ENCODE measurements at places on chromosomes 12 and 14.

DNA sequence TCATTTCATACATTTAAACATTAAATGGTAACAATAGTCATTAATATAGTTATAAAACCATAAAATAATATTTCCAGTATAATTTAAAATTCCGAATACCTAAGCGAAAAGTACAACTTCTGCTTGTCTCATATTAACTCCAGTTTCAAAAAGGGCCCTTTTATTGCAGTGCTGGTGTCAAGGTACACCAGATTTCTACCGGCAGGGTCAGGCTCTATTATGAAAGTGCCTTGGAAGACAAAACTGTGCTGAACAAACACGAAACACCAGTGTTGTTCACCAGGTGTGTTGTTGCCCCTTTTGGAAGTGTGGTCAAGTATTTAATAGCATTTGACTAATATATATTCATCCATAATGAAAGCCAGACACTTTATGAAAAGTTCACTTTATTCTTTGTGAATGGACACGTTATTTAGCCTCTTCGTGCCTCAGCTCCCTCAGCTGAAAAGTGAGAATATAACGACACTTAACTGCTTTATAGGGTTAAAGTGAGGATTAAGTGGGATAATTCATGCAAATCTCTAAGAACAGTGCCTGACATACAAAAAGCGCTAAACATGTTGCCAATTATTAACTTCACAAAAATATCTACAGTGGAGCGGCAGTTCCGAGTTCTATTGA lies 20.3 kb upstream of the GNS start:
- no peak for DNase-seq

DNA sequence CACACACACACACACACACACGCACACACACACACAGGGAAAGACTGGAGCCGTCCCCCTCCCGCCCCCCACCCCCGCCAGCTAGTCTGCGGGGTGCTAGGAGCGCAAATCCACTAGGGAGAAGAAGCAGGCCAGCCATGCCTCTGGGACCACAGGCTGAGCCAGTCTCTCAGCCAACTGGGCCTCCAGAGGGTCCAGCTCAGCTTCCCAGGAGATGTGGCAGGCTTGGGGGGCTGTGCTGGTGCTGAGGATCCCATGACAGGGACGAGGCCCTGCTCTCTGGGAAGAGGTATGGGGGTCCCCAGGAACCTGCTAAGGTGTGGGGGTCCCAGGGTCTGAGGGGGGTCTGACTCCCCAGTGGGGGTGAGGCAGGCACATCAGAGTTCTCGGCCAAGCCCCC lies 133.5 kb downstream of the NCOR2 start:
- no peak for DNase-seq

DNA sequence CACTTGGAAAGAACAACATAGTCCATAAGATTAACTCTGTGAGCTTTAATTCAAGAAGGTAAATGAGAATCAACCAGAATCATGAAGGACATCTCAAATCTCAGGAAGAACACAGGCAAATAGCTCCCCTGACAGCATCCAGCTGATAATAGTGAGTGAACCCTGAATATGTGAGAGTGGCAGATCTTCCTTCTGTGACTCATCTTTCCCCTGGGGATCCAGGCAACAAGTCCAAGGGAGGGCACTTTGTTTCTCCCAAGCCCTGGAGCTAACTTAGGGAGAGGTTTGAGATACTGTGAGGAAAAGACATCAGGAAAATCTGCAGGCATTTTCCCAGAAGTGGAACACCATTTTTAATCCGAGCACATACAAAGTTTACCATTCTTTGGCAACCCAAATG lies 763.9 kb upstream of the MGAT4C start:
- DNase-seq = no peak

GRCh38 chr14:61652526-61653262 lies 42.6 kb upstream of the HIF1A start:
- DNase-seq = no peak

- DNase-seq = no peak
These were observed 15.2 kb upstream of the FAM234B start for GRCh38 chr12:13028825-13029570.

- DNase-seq = peak; percentile 36
These were observed 24.0 kb downstream of the TTC9 start for GRCh38 chr14:70665448-70666360.

GRCh38 chr14:100523131-100523842 lies 63.9 kb downstream of the BEGAIN start:
- peak; percentile 0 for DNase-seq
